Stimulated activated CD4-positive, alpha-beta T cell treated with anti-CD3 and anti-CD28 coated beads, Interleukin-4, amount 100 ng/mL, for 48 hours (primary cell): ENCODE measurements at places on chromosomes 6 and 20.

GRCh38 chr6:43945768-43946080, 175.7 kb downstream of the VEGFA start:
- DNase-seq, result no peak

GRCh38 chr6:144311361-144311760, 26.2 kb downstream of the UTRN start:
- DNase-seq, result no peak

DNA sequence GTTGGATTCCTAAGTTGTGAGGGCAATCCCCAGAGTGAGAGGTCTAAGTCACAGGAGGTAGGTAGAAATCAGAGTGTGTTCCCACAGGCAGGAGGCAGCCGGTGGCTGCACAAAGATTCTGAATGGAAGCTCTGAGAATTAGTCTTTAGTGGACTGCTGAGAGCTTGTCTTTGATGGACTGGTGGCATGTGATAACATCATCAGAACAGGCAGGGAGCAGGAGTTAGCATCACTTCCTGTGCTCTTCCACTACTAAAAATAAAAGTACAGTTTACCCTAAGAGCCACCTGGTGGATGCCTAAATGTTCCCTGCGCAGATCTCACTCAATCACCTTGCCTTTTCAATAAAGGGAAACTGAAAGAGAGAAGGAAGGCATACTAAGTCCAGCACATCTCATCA, 294.6 kb upstream of the POU3F2 start:
- no peak for DNase-seq

DNA sequence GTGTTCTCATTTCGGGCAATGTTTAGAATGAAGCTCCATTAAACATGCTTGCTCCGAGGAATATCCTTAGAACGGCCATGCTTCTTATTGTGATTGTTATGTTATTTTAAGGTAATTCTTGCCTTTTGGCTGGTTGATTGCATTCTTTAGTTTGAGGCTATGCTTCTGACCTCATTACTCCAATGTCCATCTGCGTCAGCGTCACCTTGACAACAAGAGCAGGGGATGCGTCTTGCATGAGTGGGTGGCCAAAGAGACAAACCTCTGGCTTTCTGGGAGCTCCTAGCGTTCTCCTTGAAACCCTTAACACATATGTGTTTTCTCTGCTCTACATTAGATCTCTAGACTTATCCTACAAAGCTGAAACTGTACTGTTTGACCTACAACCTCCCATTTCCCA, 184.3 kb downstream of the THBS2 start:
- no peak for DNase-seq

DNA sequence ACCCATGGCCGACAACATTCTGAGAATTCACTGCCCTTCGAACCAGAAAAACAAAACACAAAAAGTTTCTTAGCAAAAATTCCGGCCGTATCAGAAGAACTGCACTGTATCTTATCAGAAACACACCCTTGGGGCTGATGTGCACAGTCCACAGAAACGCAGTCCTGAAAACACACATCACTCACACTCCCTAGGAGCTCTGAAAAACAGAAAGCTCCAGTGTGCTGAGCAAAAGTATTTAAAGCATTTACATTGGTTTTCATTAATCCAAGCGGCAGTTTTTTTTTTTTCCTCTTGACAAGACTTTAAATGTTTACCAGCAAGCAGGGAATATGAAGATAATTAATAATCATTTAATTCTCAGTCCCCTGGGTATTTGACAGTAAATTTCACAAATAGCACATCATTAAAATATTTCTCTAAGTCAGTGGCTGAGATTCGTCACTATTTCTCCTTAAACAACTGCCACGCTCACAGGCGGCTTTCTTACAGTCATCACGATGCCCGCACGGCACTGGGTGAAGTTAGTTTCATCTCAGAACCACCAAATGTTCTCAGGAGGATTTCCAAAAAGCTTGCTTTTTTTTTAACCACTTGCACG, 13.3 kb downstream of the NFATC2 start:
- DNase-seq, result peak; percentile 57
